CD4-positive, alpha-beta T cell treated with Interleukin-21 for 1 hour (primary cell): ENCODE measurements at places on chromosomes 5 and 9.

DNA sequence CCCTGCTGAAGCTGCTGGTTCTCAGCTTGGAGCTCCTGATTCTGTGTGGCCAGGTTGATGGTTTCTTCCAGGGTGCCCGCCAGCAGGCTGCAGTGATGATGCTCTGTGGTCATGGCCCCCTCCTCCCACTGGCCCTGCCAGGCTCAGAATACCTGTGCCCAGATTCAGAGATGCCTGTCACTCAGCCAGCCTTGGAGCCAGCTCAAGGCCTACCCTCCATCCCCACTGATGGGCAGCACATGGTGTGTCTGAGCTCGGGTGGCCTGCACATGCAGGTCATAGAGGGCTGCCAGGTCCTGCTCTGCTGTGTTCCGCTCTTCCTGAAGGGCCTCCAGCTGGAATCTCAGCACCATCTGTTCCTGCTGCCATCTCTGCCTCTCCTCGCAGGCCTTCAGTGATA is 5.4 kb downstream of the SLC35A4 start:
- DNase-seq, result no peak

DNA sequence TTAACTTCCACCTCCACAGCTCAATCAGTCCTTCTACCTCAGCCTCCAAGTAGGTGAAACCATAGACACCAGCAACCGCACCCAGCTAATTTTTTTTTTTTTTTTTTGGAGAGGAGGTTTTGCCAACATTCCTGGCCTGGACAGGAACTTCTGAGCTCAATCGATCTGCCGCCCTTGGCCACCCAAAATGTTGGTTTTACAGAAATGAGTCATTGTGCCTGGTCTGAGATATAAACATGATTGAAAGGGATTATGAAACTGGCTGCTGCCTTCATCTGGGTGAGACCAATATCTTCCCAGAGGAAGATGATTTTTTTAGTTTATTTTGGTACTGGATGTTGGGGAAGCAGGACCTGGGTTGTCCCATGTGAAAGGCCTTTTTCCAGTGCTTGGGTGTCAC is 9.2 kb downstream of the TAF11L12 start:
- DNase-seq, result no peak

DNA sequence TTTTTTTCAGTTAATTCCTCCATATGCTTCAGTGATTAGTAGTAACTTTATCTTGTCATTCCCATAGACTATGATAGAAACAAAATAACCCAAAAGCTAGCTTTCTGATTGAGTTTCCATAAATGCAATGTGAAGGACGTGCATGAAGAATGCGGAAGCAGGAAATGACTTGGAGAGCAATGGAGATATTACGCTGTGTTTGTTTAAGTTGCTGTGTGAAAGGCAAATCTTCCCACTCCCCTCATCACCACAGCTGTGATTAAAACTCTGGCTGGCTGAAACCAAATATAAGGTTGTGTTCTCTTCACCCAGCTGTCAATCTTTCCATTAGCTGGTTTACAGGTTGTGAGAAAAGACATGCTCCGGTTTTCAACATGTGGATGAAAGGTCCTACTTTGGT is 83.9 kb downstream of the NR2F1-AS1 start:
- DNase-seq, result no peak

- no peak for DNase-seq
These were observed 15.7 kb downstream of the LVRN start for GRCh38 chr5:115977988-115978387.

- DNase-seq, result no peak
These were observed 110.4 kb upstream of the FAM174A start for GRCh38 chr5:100424787-100425186.

DNA sequence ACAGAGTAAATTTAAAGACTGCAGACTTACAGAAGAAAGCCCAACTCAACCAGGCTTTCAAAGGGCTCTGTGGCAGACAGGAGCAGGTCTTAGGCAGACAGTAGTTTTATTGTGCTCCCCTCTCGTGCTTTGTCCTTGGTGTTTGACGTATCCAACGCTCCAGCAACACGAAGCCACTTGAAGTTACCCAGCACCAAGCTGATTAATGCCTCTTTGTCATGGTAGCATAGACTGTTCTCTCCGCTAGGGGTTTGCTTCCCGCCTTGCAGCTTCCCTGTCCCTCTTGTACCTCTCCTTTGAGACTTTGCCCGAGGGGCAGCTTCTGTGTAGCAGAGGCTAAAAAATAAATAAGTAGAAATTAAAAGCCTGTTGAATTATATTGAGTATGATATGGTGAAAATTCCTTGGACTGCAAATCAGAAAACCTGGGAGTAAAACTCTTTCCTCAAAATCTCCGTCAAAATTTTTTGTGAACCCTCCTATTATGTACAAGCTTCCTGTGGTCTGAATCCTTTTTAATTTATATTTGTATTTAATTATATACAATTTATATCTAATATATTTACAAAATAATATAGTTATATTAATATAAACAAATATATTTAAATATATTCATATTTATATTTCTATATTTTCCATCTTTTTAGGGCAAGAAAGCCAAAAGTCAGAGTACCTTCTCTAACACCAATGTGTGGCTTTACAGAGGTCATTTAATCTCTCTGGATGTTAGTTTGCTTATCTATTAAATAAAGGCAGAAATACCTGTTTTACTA is 405.4 kb downstream of the DMAC1 start:
- DNase-seq, result no peak
